Spinal cord (tissue), 10 donors: ENCODE measurements at places on chromosomes 7 and 10.

- no peak for DNase-seq
Measured at GRCh38 chr10:132062641-132063390, 2.9 kb upstream of the JAKMIP3 start.

DNA sequence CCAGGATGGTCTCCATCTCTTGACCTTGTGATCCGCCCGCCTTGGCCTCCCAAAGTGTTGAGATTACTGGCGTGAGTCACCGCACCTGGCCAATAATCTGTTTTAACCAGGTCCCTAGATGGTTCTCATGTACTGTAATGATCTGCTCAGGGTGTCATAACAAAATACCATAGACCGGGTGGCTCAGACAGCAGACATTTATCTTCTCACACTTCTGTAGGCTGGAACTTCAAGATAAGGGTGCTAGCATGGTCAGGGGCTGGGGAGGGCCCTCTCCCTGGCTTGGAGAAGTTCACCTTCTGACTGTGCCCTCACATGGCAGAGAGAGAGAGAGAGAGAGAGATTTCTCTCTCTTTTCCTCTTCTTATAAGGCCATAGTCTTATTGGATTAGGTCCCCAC, 279.4 kb upstream of the LYZL1 start:
- DNase-seq = no peak

DNA sequence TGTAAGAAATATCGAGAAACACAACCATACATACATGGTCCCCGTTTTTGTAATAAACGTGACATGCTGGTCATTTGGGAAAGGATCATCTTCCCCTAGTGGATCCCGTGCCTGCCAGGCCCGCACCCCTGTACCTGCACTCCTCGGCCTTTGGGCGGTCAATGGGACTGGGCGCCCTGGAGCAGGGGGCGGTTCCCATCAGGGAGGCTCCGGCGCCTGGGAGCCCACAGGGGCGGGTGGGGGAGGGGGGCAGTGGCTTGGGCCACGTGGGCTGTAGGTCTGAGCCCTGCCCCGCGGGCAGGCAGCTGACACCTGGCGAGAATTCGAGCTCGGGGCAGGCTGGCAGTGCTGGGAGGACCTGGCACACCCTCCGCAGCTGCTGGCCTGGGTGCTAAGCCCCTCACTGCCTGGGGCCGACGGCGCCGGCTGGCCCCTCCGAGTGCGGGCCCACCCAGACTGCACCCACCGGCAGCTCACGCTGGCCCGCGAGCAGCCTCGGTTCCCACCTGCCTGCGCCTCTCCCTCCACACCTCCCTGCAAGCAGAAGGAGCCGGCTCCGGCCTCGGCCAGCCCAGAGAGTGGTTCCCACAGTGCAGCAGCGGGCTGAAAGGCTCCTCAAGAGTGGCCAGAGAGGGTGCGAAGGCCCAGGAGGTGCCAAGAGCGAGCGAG, 361.6 kb upstream of the GRM3 start:
- DNase-seq = no peak

- DNase-seq = peak; percentile 66
Measured at GRCh38 chr10:26697163-26697921, at the start of gene PDSS1. PDSS1 (plus strand) TSS chr10:26697701; CDS start chr10:26697712, 11 bp downstream.

GRCh38 chr7:70621954-70622600, 509.9 kb upstream of the GALNT17 start:
- DNase-seq = no peak

- DNase-seq = no peak
Measured at GRCh38 chr7:30466266-30466665, 12.3 kb downstream of the NOD1 start.

- no peak for DNase-seq
Measured at GRCh38 chr7:149750122-149750845, 23.1 kb downstream of the ZNF467 start.

GRCh38 chr7:108454674-108455550, 1.3 kb downstream of the NRCAM start:
- peak; percentile 31 for DNase-seq

GRCh38 chr10:80132299-80133139, at the start of gene PLAC9:
PLAC9 (plus strand) TSS chr10:80132730; CDS start chr10:80132763, 33 bp downstream.
- no peak for DNase-seq

- no peak for DNase-seq
Measured at GRCh38 chr7:29852457-29852856, 46.1 kb downstream of the WIPF3 start.
